ENCODE measurements at places on chromosomes 7 and 10.
A peak's percentile ranks its signal among the peaks of the same experiment; 100 is the strongest.

DNA sequence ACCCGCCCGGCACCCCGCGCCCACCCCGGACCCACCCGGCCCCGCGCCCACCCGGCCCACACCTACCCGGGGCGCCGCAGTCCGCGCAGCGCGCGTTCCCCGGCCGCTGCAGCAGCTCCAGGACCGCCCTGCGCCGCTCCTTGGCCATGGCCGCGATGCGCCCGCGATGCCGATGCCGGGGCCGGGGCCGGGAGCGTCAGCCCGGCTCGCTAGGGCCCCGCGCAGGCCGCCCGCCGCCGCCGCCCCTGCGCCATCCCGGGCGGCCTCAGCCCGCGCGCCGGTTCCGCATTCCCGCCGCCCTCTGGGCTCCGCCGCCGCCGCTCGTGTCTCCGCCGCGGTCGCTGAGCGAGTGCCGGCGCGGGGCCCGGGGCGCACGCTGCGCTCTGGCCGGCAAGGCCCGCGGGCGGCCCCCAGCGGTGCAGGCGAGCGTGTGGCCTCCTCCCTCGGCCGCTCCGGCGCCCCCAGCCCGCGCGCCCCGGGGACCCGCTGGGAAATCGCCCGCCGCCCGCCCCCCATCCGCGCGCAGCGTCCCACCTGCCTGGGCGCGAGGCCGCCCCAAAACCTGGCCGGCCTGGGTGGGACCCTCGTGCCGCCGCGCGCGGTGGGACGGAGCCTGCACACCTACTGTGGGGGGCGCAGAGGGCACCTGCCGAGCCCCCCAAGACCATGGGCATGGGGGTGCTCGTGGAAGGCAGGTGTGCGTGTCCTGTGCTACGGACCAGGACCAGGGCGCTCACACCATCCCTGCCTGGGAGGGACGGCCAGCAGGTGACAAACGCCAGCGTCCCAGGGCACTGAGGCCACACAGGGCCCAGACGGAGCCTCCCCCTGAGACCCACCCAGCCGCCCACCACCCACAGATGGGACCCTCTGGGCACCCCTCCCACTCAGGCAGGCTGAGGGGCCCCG lies at the start of gene ADAP1:
ADAP1 (minus strand) TSS at position 351 of the 909 bp plus-strand sequence; CDS start at position 148, 203 bp downstream.
- DNase-seq: peak; percentile 61

DNA sequence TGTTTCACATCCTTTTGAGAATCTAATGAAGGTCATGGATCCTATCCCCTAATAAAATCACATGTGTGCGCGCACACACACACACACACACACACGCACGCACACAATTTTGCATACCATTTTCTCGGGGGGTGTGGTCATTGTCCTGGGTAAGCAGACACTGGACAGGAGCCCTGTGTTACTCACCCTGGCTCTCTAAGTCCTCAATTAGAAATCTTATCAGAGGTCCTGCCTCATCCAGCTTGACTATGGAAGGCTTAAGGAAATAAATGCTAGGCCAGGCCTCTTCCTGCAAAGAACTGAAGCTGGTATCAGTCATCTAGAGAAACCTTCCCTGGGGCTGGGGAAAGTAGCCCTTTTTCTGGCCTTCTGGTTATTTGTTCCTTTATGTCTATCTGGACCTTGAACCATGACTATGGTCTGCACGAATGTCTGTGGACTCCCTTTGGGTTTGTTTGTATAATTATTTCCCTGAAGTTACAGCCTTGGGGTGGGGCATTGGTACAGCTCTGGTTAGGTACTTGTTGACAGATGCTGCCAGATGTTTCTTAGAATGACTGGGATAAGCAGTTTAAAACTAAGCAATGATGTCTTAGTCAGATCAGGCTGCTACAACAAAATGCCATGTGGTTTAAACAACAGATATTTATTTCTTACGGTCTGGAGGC lies 208.5 kb downstream of the CCDC3 start:
- no peak for DNase-seq

DNA sequence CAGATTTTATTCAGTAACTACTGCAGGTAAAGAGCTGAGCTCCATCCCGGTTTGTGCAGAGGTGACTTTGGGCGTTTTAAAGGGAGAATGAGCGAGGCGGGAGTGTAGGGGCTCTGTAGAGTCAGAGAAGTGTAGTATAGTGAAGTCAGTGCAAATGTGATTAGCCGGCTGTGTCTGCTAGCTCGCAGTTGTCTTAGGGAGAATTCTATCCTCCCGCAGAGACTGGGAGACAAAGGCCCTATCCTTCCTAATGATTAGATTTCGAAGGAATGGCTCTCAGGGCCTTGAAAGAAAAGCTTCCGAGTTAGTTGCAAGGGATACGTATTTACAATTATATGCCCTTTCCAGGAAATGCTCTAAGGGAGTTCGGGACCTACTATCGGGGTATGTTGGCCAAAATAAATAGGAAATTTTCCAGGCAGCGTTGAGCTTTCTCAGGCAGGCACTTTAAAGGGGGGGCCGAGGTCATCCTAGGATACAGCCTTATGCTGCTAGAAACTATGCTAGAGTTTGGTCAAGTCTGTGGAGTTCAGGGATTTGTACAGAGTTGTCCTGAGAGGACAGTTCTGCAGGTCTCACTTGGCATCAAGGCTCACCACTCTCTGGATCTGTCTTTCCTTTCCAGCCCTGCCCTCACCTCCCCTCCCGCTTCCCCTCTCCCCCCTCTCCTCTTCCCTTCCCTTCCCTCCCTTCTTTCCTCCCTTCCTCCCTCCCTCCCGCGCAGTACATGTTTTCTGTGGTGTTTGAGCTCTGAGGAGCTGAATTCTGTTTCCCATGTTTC lies 825 bp downstream of the MRPL32 start:
- DNase-seq: peak; percentile 55

GRCh38 chr10:80406204-80406603 lies 2.1 kb upstream of the PRXL2A start:
- no peak for DNase-seq

- peak; percentile 87 for DNase-seq
Measured at GRCh38 chr7:99040104-99040958, 103.6 kb downstream of the SMURF1 start.

DNA sequence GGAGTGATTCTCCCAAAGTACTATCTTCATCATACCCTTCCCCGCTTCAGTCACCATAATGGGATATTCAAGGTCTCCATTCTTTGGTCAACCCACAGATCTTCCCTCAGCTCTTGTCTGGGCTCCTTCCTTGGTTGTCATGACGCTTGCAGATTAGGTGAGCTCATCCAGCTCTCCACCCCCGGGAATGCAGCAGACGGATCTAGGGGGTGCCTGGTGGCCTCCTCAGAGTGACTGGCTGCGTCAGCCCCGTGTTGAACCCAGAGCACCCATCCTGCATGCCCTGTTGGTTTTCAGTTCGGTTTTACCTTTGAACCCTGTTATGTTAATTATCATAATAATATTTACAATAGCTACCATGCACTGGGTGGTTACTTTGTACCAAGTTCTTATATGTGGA lies 6.4 kb downstream of the NEURL1 start:
- DNase-seq: no peak

GRCh38 chr7:157485361-157485831 lies 148.6 kb downstream of the DNAJB6 start:
- no peak for DNase-seq

DNA sequence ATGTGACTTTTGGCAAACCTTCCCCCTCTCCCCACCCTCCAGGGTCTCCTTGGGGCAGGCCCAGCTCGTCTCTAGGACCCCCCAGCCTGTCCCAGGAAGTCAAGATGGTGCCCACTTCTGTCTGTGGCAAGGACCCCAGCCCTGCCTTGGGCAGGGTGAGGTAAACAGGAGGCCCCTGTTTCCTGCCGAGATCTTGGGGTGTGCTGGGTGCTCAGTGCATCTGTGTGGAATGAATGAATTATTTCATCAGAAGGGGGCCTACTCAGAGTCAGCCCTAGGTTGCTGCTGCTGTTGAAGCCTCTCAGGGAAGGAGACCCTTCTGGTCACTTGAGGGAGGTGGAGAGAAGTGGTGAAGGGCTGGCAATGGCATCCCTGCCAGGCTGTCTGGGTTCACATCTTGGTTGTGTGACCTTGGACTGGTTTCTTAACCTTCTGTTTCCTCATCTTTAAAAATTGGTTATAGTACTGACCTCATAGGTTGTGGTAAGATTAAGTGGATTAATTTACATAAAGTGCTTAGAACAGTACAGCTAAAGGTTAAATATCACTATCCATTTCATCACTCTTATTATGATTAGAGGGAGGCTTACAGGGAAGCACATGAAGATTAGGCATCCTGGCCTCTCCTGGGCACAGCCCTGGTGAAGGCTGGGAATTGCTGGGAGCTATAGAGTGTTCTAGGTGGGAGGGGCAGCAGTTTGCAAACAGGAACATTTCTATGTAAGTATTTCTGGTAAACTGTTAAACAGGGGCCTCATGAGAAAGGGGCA lies 67.7 kb downstream of the ZMIZ1 start:
- DNase-seq: no peak

DNA sequence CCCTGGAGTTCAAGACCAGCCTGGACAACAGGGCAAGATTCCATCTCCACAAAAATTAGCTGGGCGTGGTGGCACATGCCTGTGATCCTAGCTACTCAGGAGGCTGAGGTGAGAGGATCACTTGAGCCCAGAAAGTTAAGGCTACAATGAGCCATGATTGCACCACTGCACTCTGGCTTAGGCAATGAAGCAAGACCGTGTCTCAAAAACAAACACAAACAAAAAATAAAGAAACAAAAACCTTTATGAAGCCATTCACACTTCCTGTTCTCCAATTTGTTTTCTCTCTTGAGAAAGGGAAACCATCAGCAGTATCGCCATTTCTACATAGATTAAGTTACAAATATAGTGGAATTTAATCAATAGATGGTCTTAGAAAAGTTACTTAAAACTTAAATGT lies 19.8 kb downstream of the YME1L1 start:
- no peak for DNase-seq

DNA sequence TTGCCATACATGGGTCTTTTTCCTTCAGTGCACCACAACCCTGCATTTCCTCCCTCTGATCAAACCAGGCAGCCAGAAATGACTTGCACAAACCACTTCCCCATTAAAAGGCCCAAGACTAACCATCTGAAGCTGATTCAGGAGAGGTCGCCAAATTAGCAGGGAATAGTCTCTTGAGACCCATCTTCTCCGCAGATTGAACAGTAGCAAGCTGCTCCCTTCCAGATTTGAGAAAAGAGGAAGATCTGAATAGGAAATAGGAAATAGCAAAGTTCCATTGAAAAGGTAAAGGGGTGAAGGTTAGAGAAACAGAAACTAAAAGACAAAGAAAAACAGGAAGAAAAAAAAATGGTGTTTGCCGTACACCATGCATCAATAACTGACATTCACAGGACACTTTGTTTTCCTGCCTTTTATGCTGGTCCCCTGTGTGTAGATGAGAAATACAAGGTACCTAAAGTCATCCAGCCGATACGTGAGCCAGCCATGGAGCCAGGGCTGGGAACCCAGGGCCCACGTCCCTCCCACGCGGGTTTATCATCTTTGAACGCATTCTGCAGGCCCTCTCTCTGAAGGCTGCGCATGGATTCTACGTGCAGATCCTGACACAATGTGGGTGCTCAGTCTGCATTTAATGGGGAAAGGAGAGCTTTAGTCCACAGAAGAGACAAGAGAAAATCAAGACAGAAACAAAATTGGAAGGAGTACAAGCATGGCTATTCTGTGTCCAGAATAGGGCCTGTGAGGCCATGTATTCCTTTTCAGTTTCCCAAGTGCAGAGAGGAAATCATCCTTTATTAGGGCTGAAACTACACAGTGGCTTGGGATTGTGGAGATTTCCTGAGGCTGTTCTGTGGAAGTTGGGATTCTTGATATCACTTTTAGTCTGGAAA lies 268.4 kb upstream of the NPVF start:
- DNase-seq: no peak

GRCh38 chr10:131032329-131033165 lies 279.0 kb downstream of the TCERG1L start:
- no peak for DNase-seq

DNA sequence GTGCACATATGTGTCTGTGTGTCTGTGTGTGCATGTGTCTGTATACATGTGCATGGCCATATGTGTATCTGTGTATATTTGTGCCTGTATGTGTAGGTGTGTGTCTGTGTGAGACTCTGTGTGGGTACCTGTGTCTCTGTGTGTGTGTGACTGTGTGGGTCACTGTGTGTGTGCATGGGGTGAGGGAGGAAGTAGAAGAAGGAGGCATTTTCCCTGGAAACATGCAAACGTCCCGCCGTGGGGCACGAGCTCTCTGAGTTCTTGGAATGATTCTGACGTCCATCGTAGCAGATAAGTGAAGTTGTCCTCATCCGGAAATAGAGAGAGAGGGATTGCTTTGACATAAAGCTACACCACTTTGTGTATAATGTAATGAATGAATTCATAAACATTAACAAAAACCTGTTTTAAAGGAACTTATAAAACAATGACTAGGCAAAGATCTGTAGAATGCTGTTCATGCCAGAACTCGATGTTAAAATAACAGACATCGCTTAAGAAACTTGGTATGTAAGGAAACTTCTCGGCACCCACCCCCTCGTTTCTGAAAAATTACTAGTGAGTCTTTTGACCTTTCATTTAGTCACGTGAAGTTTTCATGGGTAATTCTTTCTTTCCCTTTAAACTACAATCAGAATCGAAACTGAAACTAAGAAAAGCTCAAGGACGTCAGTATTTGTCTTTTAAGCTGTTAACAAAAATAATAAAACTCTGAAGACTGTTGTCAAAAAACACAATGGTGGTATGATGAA lies 43.6 kb upstream of the KLF6 start:
- DNase-seq: peak; percentile 61

- DNase-seq: no peak
Measured at GRCh38 chr10:84257343-84258020, 12.6 kb downstream of the RGR start.

- DNase-seq: no peak
Measured at GRCh38 chr7:9889554-9889953, 1084.1 kb upstream of the PHF14 start.

GRCh38 chr7:90642978-90643377 lies 46.9 kb downstream of the CDK14 start:
- no peak for DNase-seq

DNA sequence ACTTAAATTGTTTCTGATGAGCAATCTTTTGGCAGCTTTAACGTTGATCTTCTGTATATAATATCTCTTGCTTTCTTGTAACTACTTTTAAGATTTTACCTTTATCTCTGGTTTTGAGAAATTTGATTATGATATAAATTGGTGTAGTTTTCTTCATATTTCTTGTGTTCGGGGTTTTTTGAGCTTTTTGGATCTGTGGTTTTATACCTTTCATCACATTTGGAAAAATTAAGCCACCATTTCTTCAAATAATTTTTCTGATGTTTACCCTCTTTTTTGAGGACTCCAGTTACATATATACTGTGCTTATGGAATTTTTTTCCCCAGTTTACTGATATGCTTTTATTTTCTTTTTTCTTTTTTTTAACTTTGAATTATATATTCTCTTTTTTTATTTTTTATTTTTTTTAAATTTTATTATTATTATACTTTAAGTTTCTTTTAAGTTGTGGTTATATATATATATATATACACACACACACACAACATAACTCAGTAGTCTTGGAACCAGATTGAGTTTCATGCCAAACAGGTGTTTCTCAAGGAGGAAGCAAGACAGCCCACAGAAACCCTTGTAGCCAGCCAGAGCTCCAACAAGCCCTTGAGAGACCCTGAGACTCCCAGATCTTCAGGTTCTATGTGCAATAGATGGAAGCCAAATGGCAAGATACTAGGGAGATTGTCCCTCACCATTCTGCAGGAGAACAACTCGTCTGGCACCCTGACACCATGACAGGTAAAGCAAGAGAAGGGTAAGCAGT lies 27.5 kb upstream of the NME8 start:
- no peak for DNase-seq

GRCh38 chr10:123624086-123624485 lies 42.1 kb upstream of the GPR26 start:
- no peak for DNase-seq

- peak; percentile 62 for DNase-seq
Measured at GRCh38 chr7:130277763-130278643, 11.3 kb downstream of the CPA2 start.

GRCh38 chr10:91643700-91644099 lies 10.8 kb upstream of the PPP1R3C start:
- DNase-seq: peak; percentile 32

GRCh38 chr10:132722394-132723329 lies 63.3 kb downstream of the NKX6-2 start:
- no peak for DNase-seq
